Right lung (tissue), 10 donors: ENCODE measurements at places on chromosomes 11 and 22.

DNA sequence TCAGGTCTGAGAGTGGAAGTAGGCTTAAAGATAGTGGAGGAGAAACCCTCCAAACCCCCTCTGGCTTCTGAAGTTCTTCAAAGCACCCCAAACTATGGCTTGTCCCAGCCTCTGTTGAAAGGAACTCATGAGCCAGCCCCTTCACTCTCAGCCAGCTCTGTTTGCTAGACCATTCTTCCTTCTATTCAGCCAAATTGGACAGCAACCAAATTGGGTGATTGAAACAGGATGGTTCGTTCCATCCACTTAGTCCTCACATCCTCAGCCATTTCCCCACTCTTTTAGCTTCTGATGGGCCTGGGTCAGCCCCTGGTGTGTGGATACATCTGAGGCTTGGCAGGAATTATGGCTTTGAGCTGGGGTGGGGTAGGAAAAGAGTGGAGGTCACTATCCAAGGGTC, 4.5 kb downstream of the HTR3A start:
- DNase-seq: no peak

DNA sequence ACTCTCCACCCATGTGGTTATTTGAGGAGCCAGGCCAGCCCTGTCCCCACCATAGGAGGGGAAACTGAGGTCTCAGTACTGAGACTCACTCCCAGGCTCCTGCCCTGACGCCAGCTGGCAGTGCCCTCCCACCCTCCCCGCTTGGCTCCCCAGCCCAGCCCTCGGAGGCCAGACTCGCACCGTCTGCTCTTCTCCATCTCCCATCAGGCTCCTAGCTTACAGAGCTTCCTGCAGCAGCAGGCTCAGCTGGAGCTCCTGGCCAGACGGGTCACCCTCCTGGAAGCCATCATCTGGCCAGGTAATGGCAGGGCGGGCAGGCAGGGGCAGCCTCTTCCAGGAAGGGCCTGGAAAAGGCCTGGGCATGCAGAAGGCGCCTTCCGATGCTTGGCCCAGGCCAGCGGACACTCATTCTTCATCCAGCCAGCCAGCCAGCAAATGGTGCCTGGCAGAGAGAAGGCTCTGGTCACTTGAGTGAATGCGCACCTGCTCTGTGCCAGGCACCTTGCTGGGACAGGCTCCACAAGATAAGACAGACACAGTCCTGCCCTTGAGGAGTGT, 12.6 kb downstream of the RHBDD3 start:
- no peak for DNase-seq

DNA sequence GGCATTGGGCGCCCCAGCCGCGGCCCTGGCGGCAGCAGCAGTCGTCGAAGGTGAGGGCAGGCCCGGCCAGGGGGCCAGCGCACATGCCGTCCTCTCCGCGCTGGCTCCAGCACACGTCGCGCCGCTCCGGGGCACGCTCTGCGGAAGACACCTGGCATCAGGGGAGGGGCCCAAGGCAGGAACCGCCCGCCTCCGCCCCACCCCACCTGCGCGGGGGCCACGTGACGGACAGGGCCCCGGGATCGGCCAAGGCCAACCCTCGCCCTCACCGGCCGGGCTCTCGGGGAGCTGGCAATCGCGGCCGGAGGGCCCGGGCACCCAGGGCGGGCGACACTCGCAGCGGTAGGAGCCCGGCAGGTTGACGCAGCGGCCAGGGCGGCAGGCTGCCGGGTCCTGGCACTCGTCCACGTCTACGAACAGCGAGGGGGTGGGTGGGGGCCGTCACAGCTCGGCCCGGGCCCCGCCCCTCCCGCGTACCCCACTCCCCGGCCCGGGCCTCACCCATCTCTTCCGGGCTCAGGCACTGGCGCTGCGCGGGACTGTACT, 14.9 kb downstream of the SCYL1 start:
- DNase-seq: no peak

GRCh38 chr11:27013781-27014361, 20.0 kb downstream of the FIBIN start:
- DNase-seq: no peak

DNA sequence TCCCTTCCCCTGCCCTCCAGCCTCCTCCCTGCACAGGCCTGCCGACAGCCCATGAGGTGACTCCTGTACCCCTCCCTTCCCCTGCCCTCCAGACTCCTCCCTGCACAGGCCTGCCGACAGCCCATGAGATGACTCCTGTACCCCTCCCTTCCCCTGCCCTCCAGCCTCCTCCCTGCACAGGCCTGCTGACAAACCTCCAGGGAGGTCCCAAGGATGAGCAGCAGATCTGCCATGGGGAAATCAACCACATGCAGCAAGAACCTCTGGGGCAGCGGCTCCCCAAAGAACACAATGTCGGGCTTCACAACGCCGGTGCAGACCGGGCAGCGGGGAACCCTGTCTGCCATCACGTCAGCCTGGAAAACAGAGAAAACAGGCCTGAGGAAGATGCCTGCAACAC, 12.3 kb downstream of the SIRT3 start:
- no peak for DNase-seq

GRCh38 chr11:45812581-45813548, 7.9 kb downstream of the SLC35C1 start:
- DNase-seq: no peak

GRCh38 chr11:88098289-88098688, 77.0 kb downstream of the RAB38 start:
- DNase-seq: no peak

GRCh38 chr22:24105013-24105360, 76.3 kb upstream of the SUSD2 start:
- no peak for DNase-seq

GRCh38 chr11:2114430-2115241, 24.6 kb downstream of the IGF2 start:
- DNase-seq: no peak
